ENCODE measurements at places on chromosomes 7 and 10. TPM values are rescaled to one million over a fixed set of nuclear protein-coding genes. Genes with fewer than 3 reads are reported as not detected.

- no peak for DNase-seq
Observed at GRCh38 chr7:111477462-111478225, 84.6 kb downstream of the IMMP2L start.

PRPS1L1 gene
- not detected for total RNA-seq

MMD2 gene
- not detected for total RNA-seq

GRCh38 chr7:17917842-17918241 lies 22.5 kb downstream of the SNX13 start:
- no peak for DNase-seq

MTERF1 gene
- total RNA-seq, result 4.0 TPM

- peak; percentile 90 for DNase-seq
Observed at GRCh38 chr7:80711531-80711930, 73.1 kb downstream of the CD36 start.

DNA sequence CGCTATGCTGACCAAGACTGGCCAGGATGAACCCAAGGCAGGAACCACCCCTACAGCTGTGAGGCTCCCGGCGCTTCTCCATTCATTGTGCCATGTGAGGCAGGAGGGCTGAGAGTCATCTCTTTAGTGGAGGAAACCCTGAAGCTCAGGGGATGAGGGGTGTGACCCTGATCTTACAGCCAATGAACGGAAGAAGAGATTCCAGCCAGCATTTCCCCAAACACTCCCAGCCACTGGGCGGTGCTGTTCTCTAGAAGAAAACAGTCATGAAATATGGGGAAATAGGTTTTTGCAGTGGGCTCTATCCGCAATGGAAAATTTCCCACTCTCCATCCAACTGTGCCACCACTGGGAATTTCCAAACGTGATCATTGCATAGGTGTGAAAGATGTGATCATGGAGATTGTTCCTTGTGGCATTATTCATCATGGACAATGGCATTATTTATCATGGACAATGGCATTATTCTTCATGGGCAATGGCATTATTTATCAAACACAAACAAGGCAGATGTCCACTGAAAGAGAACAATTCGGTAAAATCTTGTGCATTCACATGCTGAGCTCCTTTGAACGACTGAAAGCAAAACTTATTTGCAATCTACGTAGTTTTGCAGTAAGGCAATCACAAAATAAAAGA lies 14.0 kb upstream of the SLC18A2 start:
- peak; percentile 81 for DNase-seq

DNA sequence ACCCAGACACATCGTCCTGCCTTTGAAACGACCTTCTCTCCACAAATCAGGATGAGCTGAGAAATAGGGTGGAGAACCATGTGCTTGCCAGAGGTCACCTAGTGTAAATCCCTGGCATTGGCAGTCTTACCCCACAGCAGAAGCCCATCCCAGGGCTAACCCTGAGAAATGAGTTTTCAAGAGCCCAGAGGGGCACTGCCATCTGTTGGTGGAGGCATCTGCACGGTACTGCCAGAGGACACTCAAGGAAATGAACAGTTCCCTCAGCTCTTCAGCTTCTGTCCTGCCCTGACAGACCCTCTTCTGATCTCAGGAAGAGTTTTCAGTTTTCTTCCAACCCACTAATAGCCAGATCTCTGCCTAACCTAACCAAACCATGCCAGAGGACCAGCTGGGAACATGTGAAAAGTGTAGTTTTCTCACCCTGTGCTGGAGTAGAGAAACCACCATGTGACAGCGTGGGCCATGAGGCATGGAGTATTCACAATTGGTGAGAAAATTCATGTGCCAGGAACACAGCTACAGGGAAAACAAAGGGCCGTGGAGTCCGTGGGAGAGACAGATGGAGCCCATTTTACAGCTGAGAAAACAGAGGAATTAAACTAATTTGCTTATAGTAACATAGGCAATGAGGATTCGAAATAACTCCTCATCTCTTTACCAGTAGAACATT lies 37.7 kb upstream of the ITPRID1 start:
- no peak for DNase-seq

PPRC1 gene
- 16.4 TPM for total RNA-seq

- DNase-seq, result no peak
Observed at GRCh38 chr10:36170943-36171501, 528.9 kb upstream of the FZD8 start.

DNA sequence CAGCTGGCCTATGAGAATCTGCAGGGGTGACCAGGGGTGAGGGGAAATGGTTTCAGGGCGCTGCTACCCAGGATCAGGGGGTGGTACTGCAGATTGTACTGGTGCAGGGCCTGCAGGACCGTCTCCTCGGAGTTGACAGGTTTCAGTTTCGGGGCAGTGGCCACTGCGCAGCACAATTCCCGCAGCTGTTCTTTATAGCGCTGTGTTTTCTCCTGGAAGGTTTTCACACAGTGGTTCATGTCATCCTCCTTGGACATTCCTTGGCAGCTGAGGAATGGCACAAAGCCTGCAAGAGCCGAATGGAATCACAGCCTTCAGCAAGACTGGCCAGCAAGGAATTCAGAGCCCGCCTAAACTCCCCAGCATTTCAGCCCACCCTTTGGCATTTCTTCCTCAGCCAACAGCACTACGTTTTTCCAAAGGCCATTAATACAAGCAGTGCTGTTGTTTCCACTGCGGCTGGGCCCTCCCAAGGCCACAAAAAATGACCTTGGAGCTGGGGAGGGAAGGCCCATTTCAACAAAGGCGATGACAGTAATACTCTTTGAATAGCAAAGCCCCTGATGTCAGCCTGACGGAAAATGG lies 44.9 kb downstream of the PNLIPRP2 start:
- peak; percentile 59 for DNase-seq

- no peak for DNase-seq
Observed at GRCh38 chr7:50982626-50983025, 199.9 kb upstream of the GRB10 start.

DNA sequence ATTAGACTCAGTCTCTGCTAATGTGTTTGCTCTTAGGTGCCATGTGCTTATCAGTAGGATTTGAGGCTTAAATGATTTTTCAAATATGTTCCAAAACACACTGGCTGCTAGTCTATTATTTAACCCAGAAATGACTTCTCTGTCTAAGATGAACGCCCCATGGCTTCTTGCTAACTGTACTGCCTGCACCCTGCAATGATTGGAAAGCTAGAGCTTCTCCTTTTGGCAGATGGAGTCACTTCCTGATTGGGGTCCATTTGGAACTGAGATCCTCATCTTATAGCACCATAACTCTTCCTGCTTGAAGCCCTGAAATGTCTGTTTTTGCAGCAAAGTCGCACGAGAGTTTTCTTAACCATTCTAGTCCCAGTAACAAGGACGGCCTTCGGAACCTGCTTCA lies 186.5 kb upstream of the ADO start:
- DNase-seq, result no peak

IGF2BP3 gene
- total RNA-seq, result 13.7 TPM

DNA sequence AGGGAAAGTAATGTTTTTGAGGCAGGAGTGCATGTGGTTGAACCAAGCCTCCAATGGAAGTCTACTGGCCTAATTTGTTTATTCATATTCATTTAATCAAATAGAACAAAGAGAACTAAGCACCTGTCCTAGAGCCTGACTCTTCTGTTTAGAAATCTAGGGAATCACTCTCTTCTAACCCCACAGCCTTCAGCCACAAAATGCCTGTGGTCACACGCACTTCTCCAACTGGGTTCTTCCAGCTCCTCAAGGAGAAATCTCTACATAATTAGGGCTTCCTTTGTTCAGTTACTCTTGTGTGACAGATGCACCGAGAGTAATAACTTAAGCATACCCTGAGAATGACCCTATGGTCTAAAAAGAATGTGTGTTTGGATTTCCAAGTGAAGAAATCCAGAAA lies 133.7 kb upstream of the NAMPT start:
- no peak for DNase-seq

- DNase-seq, result no peak
Observed at GRCh38 chr7:37420946-37421695, 27.5 kb downstream of the ELMO1 start.

- peak; percentile 15 for DNase-seq
Observed at GRCh38 chr7:50699143-50699542, 83.6 kb downstream of the GRB10 start.

DNA sequence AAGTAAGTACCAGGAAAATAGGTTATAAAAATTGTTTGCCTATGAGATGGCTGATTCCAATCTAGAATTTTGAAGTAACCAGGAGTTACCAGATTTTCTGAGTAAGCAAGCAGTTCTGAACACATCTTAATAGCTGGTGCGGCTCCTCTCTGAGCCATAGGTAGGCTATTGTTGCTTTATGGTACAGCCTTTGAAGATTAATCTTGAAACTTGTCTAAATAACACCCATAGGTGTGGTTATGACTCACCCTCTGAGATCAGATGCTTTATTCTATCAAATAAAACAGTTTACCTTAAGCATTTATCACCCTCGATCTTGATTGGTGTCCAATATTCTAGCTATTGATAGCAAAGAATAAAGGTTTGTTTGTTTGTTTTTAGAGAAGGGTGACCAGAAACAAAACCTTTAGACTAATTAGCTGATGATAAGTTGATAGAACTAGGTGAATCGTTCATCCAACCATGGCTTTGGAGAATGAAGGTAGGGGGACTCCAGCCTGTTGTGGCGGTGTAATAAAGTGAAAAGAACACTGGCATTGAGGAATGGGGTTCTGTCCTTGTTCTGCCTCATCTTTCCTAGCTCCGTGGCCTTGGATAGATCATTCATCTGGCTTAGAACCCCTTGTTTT lies 72.2 kb downstream of the VTI1A start:
- DNase-seq, result no peak

DNA sequence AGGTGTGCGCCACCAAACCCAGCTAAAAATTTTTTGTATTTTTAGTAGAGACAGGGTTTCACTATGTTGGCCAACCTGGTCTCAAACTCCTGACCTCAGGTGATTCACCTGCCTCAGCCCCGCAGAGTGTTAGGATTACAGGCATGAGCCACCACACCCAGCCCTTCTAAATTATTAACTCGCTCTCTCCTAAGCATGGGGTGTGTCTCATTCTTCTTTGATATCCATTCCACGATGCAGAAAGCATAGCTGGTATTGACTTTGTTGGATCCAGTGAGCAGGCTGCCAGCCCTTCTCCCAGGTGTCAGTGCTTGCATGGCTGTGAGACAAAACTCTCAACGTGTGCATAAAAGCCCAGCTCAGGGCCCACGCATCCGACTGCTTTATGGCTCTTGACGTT lies 254.1 kb upstream of the PFKP start:
- no peak for DNase-seq

KLF14 gene
- not detected for total RNA-seq

GPC2 gene
- total RNA-seq, result 0.22 TPM

TYW1B gene
- 1.6 TPM for total RNA-seq

LMOD2 gene
- total RNA-seq, result not detected

NOBOX gene
- not detected for total RNA-seq

NUTM2E gene
- not detected for total RNA-seq

All from GM23248 (cell line).